ENCODE measurements at places on chromosomes 2 and 18. TPM values are rescaled to one million over a fixed set of nuclear protein-coding genes. Genes with fewer than 3 reads are reported as not detected.

PGAP1 gene
- 28.7 TPM for polyA plus RNA-seq

ORC4 gene
- polyA plus RNA-seq: 117 TPM

GDF7 gene
- polyA plus RNA-seq: 1.9 TPM

MEMO1 gene
- 38.3 TPM for polyA plus RNA-seq

ABHD1 gene
- 1.4 TPM for polyA plus RNA-seq

DYNAP gene
- not detected for polyA plus RNA-seq

- no peak for DNase-seq
Observed at GRCh38 chr2:213002383-213002782, 149.0 kb downstream of the IKZF2 start.

DNA sequence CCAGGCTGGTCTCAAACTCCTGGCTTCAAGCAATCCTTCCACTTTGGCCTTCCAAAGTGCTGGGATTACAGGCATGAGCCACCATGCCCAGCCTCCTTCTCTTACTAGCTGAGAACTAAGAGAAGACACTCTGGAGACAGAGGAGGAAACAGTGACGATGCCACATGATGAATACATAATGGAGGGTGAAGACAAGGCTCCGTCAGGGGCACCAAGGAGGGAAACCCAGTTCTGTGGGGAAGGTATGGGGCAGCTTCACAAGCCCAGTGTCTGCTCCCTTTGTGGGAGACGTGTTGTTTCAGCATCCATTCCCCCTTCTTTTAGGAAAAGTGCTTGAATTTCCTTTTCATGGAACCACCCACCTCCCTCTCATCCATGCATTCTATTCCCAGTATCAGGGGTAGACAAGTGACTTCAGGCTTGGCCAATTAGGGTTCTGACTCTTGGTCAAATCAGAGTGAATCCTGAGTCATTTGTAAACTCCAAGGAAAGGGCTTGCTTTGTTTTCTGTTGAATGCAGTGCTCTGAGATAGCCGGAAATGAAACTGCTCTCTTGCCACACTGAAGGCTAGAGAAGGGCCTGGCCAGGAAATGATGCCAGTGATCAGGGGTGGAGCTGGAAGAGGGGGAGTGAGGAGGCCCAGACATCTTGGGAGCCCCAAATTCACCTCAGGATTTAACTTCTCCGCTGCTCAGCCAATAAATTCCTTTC is 23.7 kb downstream of the TMEM127 start:
- no peak for DNase-seq

DNA sequence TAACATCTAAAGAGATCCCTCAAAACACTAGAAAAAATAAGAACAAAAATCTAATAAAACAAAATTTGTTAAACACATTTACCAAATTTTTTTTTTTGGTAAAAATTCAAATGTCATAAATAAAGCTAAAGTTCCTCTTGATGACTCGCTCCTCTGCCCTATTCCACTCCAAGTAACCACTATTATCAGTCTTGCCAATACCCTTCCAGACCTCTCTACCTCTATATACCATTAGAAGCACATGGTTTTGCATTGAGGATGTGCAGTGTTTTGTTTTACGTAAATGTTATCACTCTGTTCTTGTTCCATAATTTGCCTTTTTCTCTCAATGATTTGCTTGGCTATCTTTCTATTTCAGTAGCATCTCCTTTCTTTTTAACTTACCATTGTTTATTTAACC is 10.9 kb downstream of the IL1B start:
- DNase-seq: no peak

GRCh38 chr18:9944805-9945204 is 31.0 kb downstream of the VAPA start:
- DNase-seq: no peak
